ENCODE measurements at places on chromosomes 12 and 14. TPM values are rescaled to one million over a fixed set of nuclear protein-coding genes. Genes with fewer than 3 reads are reported as not detected.

P2RX7 gene
- 0.17 TPM for total RNA-seq

SAMD15 gene
- not detected for total RNA-seq

- H3K27me3 ChIP-seq, result no peaks in the 10 kb centered on the region
- no peaks in the 10 kb centered on the region for H3K36me3 ChIP-seq
- no peak overlapping the region for H3K27ac ChIP-seq
- no peak overlapping the region for H3K4me3 ChIP-seq
- DNase-seq, result no peak
Measured at GRCh38 chr12:118342090-118342489, 30.6 kb downstream of the TAOK3 start.

OTUB2 gene
- 0.15 TPM for total RNA-seq

GRCh38 chr12:10170216-10170615 lies 1.7 kb downstream of the OLR1 start:
- no peaks in the 10 kb centered on the region for H3K27me3 ChIP-seq
- no peak overlapping the region for H3K27ac ChIP-seq
- H3K4me3 ChIP-seq, result no peak overlapping the region
- DNase-seq, result no peak
- H3K4me1 ChIP-seq, result no peaks in the 10 kb centered on the region

- no peak for DNase-seq
- H3K4me1 ChIP-seq, result no peaks in the 10 kb centered on the region
- no peaks in the 10 kb centered on the region for H3K27me3 ChIP-seq
- no peak overlapping the region for H3K4me3 ChIP-seq
- H3K36me3 ChIP-seq, result no peaks in the 10 kb centered on the region
Measured at GRCh38 chr12:18054925-18055619, 34.9 kb downstream of the RERGL start.

DNA sequence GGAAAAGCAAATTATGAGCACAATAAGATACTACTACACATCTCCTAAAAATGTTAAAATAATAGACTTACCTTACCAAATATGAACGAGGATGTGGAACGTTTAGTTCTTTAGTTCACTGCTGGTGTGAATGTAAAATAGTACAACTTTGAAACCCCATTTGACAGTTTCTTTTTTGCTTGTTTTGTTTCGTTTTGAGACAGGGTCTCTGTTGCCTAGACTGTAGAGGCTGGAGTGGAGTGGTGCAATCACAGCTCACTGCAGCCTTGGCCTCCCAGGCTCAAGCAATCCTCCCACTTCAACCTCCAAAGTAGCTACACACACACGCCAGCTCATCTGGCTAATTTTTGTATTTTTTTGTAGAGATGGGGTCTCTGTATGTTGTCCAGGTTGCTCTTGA lies 136.4 kb upstream of the FAR2 start:
- no peaks in the 10 kb centered on the region for H3K27me3 ChIP-seq
- no peaks in the 10 kb centered on the region for H3K4me1 ChIP-seq
- DNase-seq, result no peak
- no peaks in the 10 kb centered on the region for H3K36me3 ChIP-seq
- H3K27ac ChIP-seq, result no peak overlapping the region
- no peak overlapping the region for H3K4me3 ChIP-seq

FSCB gene
- total RNA-seq, result not detected

GRCh38 chr12:24839268-24839791 lies 109.6 kb downstream of the BCAT1 start:
- no peaks in the 10 kb centered on the region for H3K36me3 ChIP-seq
- no peaks in the 10 kb centered on the region for H3K27me3 ChIP-seq
- no peaks in the 10 kb centered on the region for H3K4me1 ChIP-seq
- no peak overlapping the region for H3K27ac ChIP-seq

DNA sequence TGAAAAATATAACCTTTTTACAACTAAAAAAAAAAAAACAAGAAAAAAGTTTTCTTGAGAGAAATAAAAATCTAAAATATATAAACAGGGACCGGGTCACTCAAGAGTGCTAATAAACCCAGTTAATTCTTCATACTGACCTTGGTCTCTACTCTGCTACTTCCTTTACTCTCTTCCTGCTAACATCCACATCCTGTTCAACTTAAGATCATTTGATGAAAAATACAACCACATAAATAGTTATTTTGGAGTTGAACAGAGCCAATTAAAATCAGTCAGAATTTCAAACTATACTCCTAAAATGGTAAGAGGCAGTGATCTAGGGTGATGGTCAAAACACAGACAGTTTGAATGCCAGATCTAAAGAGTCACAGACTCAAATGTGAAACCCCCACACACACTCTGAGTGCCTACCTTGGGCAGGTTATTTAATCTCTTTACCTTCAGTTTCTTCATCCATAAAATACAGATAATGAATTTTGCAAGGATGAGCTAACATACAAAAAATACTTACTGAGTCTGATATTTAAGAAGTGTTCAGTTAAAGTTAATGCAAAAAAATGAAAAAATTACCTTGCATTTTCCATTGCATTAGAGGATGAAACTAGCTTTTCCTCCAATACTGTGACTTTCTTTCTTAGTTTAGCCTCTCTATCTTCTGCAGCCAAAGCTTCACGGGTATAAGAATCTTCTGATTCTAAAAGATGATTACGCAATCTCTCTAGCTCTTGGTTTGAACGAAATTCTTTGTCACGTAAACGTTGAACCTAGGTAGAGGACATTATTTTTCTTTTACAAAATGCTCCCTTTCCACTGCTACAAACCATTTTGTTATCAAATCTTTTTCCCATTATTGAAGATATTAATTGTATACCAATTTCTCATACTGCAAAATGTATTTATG lies 40.9 kb downstream of the TRIP11 start:
- H3K4me1 ChIP-seq, result peaks cover 3% of the 10 kb centered on the region
- peaks cover 4% of the 10 kb centered on the region for H3K36me3 ChIP-seq
- no peak overlapping the region for H3K4me3 ChIP-seq
- no peak for DNase-seq
- no peaks in the 10 kb centered on the region for H3K27me3 ChIP-seq
